ENCODE measurements at places on chromosomes 11 and 22.

GRCh38 chr11:68121067-68121899 is at the start of gene CHKA:
TSS of gene CHKA (minus strand) at chr11:68121388. CDS start at chr11:68121177, 211 bp downstream.
- DNase-seq = peak; percentile 97

DNA sequence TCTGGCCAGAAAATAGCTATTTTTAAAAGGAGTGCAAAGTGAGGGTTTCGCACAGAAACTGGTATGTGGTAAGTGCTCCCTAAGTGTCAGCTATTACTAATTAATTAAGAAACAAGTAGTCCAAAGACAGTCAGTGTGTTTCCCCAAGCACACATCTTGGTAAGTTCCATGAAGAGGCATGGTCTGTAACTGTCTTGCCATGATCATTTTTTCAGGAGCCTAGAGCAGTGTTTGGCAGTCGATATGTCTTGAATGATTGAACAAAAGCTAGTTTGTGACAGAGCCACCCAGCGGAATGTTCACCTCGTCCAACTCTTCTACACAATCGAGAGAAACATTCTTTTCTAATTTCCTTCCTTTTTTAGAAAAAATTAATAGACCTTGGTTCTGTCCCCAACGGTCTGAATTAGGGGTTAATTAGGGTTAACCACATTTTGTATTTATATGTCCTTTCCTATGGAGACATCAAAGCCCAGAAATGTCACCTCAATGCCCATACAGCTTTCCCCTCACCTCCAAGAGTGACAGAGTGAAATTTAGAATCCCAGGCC is 57.6 kb upstream of the FTH1 start:
- peak; percentile 60 for DNase-seq

DNA sequence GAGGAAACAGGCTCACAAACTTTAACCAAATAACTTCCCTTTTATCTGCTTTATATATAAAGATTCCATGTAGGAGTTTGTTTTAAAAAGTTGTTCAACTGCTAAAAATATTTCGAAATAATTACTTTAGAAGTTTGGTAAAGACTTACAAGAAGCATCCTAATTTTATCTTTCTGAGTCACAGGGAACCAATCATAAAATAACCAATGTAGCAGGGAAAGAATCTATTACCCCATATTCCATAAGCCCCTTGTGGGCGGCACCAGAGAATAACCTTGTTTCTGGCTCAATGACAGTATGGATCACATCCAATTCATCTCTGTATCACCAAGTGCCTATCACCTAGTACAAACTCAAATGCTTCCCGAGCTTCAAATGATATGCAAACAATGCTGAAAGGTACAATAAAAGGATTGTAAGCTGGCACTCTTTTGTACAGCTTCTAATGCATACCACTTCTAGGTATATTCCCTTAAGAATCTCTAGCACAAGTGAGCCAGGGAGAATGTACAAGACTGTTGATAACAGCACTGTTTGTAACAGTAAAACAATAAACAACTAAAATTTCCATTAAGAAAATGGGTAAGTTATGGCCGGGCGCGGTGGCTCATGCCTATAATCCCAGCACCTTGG is 158.4 kb downstream of the ATG16L2 start:
- no peak for DNase-seq

GRCh38 chr22:46576556-46577367 is 39.3 kb upstream of the CELSR1 start:
- peak; percentile 85 for DNase-seq

GRCh38 chr11:104159356-104159755 is 4.6 kb downstream of the PDGFD start:
- DNase-seq = no peak

DNA sequence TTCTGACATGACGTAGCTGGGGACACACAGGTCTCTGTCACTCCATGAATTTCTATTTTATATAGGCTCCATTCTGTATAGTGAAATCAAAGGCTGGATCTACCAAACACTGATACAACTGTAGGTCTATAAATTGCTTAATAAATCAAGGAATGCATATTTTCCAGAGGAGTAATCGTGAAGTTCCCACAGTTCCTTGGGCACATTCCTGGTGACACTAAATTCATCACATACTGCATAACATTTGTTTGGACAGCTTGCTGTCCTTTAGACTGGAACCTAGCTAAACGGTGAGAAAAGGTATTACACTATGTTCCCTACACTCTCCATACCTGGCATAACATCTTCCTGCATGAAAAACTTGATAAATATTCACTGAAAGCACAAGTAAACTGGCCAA is 41.6 kb upstream of the UCP3 start:
- DNase-seq = no peak

- DNase-seq = no peak
These were observed 118.9 kb downstream of the MRTFA start for GRCh38 chr22:40517631-40518030.

GRCh38 chr22:49021131-49021925 is 806.3 kb downstream of the BRD1 start:
- no peak for DNase-seq

GRCh38 chr11:21896746-21897602 is 295.9 kb upstream of the ANO5 start:
- DNase-seq = peak; percentile 7

DNA sequence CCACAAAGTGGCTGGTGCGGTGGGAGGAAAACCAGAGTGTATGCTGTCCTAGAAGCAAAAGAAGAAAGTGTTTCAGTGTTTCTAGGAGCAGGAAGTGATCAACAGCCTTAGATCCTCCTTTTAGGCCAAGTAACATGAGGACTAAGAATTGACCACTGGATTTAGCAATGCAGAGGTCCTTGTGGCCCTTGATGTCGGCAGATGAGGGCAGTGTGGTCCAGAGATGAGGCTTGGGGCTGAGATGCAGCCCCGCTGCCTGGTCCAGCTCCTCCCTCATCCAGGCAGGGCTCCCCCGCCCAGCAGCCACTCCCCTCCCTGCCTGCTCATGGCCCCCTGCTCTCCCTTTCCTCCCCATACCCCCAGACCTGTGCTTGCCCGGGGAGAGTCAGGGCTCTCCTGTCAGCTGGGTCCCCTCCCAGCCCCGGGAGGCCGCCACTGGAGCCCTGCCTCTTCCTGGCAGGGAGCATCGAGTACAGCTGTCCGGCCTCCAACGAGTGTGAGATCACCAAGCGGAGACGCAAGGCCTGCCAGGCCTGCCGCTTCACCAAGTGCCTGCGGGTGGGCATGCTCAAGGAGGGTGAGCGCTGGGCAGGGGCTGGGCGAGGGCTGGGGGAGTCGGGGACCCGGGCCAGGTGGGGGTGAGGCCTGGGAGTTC is 3.7 kb downstream of the TRMT112 start:
- DNase-seq = no peak

DNA sequence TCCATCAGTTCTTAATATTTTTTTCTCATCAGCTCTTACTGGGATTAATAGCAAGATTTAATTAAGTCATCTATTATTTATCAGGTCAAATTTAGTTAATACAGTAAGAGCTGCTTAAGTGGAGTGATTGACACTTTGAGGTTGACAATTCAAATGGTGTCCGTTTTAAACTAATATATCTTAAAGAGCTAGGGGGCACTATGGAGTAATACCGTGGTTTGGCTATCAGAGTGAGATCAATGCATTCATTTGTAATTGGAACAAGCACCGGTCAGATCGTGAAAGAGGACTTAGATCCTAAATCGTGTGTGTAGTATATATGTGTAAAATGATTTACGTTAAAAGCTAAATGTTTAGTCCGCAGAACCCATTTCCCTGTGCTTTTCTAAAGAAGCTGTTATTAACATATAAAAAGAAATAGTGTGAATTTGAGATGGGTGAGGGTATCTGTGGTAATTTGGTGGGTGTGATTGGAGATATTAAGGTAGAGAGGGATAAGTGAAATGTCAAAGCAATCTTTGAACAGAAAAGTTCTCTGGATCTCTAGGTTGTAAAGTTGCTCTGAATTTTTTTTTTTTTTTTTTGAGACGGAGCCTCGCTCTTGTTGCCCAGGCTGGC is 2.3 kb downstream of the SIK2 start:
- DNase-seq = peak; percentile 79

GRCh38 chr11:9733212-9733611 is 69.3 kb downstream of the SWAP70 start:
- DNase-seq = no peak

- no peak for DNase-seq
These were observed 7.4 kb downstream of the KCNC1 start for GRCh38 chr11:17742019-17742418.

DNA sequence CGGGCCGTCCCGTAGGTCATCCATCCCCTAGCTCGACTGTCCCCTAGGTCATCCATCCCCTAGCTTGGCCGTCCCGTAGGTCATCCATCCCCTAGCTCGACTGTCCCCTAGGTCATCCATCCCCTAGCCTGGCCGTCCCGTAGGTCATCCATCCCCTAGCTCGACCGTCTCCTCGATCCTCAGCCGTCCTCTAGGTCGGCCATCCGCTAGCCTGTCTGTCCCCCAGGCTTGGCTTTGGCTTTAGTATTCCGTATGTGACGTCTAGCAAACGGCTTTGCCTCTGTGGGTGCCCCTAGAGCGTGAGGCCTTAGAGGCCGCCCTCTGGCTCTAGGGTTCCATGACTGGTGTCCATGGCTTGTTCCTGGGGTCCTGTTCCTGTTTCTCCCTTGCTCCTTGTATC is 40.6 kb upstream of the BID start:
- no peak for DNase-seq

DNA sequence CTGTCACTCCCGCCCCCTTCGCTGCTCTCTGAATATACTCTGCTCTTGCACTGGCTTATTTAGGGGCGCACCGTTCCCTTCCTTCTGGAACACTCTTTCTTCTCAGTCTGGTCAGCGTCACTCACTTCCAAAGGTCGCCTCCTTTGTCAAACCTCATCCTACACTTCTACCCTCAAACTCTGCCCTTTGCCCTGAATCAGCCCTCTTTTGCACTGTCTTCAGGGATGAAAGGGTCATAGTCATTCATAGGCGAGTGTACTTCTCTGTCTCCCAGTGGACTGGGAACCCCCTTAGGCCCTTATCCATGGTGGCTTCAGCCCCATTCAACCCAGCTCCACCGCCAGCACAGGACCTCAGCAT is 15.4 kb downstream of the MOGAT2 start:
- no peak for DNase-seq

DNA sequence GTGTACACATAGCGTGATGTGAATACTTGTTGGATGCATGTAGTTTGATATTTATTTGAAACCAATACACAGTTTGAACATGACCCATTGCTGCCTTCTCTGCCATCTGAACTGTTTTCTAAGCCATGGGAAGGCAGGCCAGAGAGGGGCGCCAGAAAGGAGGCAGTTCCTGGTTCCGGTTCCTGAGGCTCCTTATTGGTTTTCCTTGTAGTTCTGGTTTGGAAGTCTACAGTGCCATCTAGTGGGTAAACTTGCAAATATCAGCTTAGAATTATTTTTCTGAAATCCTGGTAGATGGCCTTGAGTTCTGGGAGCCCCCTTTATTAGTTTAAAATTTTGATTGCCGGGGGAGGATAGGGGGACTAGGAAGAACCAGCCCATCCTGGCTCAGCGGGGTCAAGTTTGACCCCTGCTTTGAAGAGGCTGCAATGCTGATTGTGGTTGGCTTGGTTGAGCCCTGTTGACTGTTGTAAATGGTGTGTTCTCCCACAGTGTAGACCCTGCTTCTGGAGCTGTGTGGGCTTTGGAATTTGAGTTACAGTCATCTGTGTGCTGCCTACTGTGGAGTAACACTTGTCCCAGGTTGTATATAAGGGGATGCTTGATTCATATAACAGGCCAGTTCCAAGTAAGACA is 48.4 kb downstream of the GRAMD1B start:
- DNase-seq = peak; percentile 78

DNA sequence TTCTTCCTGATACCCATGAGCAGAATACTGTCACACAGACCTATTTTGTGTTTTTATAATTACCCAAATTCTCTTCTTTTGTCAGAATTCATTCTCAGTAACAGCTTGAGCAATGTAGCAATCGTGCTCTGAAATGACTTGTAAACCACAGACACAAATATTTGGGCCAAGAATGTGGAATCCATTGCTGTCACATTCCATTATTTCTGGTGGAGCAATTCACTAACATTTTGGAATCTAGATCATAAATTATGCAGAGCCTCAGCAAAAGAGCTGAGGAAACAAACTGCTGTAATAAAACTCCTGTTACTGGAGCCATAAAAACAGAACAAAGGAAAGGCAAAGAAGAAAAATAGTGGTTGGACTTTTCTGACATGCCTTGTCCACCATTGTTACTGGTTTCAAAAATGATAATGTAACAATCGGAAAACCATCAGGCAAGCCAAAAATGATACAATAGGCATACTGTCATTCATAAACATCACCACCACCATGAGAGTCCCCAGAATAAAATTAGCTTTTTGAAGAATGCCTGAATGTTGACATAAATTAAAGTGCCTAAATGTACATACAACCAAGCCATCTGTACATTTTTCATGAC is 223.4 kb upstream of the PITPNB start:
- DNase-seq = no peak

DNA sequence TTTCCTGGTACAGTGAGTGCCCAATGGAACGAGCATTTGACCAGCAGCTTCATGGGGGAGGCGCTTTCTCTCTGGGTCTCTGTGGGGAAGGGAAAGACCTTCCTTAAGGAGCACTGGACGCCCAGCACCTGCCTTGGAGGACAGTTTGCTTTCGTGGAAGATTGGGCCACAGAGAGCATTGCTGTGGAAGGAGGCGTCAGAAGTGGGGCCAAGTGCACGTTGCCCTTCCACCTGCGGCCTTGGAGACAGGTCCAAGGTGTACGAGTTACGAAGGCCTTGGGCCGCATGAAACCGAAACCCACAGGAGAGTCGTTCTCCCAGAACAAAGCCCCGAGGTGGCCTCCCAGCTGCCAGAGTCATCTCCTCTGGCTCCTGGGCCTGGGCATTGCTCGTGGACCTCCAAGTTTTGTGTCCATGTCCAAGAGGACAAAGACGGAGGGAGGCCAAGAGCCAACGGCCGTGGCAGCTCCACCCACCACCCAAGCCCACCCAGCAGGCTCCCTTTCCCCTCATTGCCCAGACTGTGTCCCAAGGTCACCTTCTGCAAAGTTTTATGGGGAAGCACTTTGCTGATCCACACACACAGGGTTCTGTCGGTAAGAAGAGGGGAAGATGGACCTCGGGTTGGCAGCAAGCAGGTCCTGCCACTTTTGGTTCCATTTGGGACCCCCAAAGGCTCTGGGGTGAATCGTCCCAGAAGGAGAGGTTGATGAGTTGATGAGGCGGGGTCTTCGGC is 5.8 kb upstream of the NLRP6 start:
- no peak for DNase-seq

GRCh38 chr22:38098410-38099249 is 11.9 kb downstream of the BAIAP2L2 start:
- DNase-seq = no peak

- no peak for DNase-seq
These were observed 8.1 kb upstream of the MOB2 start for GRCh38 chr11:1494650-1495049.

GRCh38 chr11:45556851-45557707 is 108.3 kb downstream of the CHST1 start:
- DNase-seq = peak; percentile 15

GRCh38 chr11:28760676-28761390 is 652.6 kb downstream of the METTL15 start:
- DNase-seq = no peak
